ENCODE measurements at places on chromosomes 1 and 21. TPM values are rescaled to one million over a fixed set of nuclear protein-coding genes. Genes with fewer than 3 reads are reported as not detected.

DNA sequence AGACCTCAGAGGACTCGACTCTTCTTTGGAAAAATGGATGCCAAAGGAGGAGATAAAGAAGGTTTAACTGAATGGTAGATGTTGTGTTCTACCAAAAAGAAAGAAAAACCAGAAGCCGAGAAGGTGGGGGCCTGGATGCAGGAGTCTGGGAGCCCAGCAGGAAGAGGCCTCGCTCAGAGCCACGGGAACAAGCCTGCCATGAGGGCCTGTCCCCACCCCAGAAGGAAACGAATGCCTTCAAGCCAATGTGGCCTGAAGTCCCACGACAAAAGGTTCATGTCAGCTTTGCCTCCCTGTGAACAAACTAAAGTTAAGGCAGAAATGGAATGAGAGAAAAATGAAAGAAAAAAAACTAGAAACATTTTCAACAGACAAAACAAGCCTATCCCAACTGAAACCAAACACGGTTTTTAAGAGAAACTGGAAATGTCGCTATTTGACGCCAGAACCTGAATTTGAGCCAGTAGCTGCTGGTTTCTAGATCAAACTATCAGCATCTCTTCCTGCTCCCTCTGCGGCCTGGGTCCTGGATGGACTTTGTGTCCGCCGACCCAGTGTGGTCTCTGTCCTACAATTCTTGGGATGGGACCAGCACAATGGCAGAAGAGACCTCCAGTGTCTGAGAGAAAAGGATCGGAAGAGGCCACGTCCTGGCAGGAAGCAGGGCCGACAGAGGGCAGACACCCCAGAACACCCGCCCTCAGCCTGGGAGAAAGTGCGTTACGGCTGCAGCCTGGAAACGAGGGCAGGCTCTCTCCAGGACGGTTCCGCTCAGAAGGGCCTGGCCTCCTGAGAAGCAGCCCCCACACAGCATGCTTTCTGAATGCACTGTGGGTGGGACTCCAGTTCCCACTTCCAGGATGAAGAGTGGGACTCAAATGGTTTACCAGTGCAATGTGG lies 35.2 kb downstream of the SLC45A1 start:
- H3K27me3 ChIP-seq: no peaks in the 10 kb centered on the region
- H3K4me3 ChIP-seq: no peak overlapping the region
- H3K27ac ChIP-seq: no peak overlapping the region
- no peak for DNase-seq
- peaks cover 11% of the 10 kb centered on the region for H3K4me1 ChIP-seq

- no peak for DNase-seq
- H3K27ac ChIP-seq: no peak overlapping the region
- no peaks in the 10 kb centered on the region for H3K27me3 ChIP-seq
- no peaks in the 10 kb centered on the region for H3K4me1 ChIP-seq
- no peak overlapping the region for H3K4me3 ChIP-seq
- no peaks in the 10 kb centered on the region for H3K36me3 ChIP-seq
These were observed 11.3 kb upstream of the SLC1A7 start for GRCh38 chr1:53153752-53154151.

DNA sequence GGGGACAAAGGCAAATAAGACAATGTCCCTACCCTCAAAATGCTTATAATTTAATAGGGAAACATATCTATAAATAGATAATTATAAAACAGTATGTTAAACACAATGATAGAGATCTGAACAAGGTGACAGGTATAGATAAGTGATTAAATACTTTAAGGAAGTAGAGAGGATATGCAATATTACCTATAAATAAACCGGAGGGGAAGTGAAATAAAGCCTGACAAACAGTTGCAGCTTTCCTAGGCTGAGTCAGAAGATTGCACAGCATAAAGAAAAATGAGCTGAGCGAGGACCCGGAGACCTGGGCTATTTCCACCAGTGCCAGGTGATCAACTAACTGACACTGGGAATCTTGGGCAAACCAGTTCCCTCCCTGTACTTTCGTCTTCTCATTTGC lies 11.5 kb upstream of the PSRC1 start:
- H3K27me3 ChIP-seq: no peaks in the 10 kb centered on the region
- no peak for DNase-seq
- no peak overlapping the region for H3K4me3 ChIP-seq

GRCh38 chr21:46550116-46550941 lies 54.6 kb downstream of the S100B start:
- no peaks in the 10 kb centered on the region for H3K4me1 ChIP-seq
- H3K4me3 ChIP-seq: no peak overlapping the region
- peaks cover 2% of the 10 kb centered on the region for H3K36me3 ChIP-seq

- peaks cover 25% of the 10 kb centered on the region for H3K36me3 ChIP-seq
- H3K27me3 ChIP-seq: no peaks in the 10 kb centered on the region
- no peaks in the 10 kb centered on the region for H3K4me1 ChIP-seq
- H3K27ac ChIP-seq: no peak overlapping the region
- no peak overlapping the region for H3K4me3 ChIP-seq
These were observed 92.0 kb downstream of the KIF1B start for GRCh38 chr1:10302416-10302815.

DNA sequence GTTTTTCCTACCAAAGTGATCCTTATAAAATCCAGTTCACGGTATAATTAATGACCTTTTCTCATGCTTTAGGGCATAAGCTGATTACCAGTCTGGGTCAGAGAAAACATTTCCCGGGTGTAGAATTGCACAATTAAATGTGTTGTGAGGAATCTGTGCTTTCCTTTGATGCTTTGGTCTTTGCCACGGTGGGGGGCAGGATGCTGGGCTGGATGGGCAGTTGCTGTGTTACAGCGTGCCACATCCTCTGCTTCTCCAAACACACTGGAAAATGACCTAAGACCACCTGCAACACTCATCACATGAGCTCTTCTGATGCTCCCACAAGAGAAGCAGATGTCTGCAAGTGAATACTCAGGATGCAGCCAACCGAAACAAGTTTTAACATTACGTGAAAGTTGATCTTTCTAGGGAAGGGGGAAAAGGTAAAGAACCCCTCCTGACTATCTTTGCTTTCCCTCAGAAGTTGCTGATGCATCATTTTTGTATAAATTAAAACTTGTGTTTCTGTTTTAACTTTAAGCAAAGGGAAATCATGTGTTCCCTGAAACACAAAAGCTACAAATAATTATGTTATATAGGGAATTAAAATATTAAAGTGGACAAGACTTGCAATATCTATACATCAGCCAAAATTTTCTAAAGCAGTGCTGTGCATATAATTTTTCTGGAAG lies 515.3 kb upstream of the NR5A2 start:
- no peak overlapping the region for H3K4me3 ChIP-seq
- H3K27ac ChIP-seq: no peak overlapping the region
- no peaks in the 10 kb centered on the region for H3K27me3 ChIP-seq
- H3K36me3 ChIP-seq: no peaks in the 10 kb centered on the region
- DNase-seq: peak; percentile 51

Gene TXNIP
- 10.3 TPM for total RNA-seq

Gene CDCA8
- 43.9 TPM for total RNA-seq

Gene PCBP3
- total RNA-seq: 6.3 TPM

GRCh38 chr1:32337855-32338636 lies 2.0 kb upstream of the MARCKSL1 start:
- no peak for DNase-seq
- no peaks in the 10 kb centered on the region for H3K4me1 ChIP-seq
- no peaks in the 10 kb centered on the region for H3K27me3 ChIP-seq
- H3K36me3 ChIP-seq: peaks cover 4% of the 10 kb centered on the region

GRCh38 chr1:23801338-23801748 lies 789 bp upstream of the GALE start:
- H3K27ac ChIP-seq: no peak overlapping the region
- no peak for DNase-seq
- H3K4me1 ChIP-seq: peaks cover 12% of the 10 kb centered on the region
- peaks cover 15% of the 10 kb centered on the region for H3K36me3 ChIP-seq
- no peaks in the 10 kb centered on the region for H3K27me3 ChIP-seq
- peak overlapping the region; percentile 73 for H3K4me3 ChIP-seq

Gene APOBEC4
- total RNA-seq: not detected

Gene VSIG8
- not detected for total RNA-seq

Gene UMODL1
- total RNA-seq: not detected

- peaks cover 43% of the 10 kb centered on the region for H3K4me1 ChIP-seq
- no peaks in the 10 kb centered on the region for H3K27me3 ChIP-seq
- no peak overlapping the region for H3K4me3 ChIP-seq
These were observed 37.9 kb downstream of the EPHA2 start for GRCh38 chr1:16117936-16118335.
